ENCODE measurements at places on chromosomes 12 and 14.
A peak's percentile ranks its signal among the peaks of the same experiment; 100 is the strongest.

DNA sequence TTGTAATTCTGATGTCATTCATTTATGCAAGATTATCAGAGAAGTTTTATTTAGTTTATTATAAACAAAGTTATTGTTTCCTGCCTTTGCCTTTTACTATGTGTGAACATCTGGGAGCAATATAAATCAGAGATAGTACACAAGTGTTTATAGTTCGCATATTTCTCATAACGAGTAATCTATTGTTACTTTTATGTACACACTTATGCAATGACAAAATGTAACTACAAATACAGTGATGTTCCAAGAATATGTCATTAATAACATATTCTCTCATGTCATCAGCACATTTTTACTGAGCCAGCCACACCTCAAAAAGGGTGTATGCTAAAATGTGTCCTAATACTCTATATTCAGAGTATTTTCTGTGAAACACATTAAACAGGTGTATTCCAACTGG lies 243.2 kb downstream of the ALX1 start:
- DNase-seq, result no peak

GRCh38 chr12:95972832-95973456 lies 23.2 kb downstream of the HAL start:
- DNase-seq, result no peak

GRCh38 chr12:85765453-85765869 lies 70.7 kb downstream of the RASSF9 start:
- no peak for DNase-seq

GRCh38 chr14:94396628-94397225 lies 8.3 kb upstream of the SERPINA1 start:
- no peak for DNase-seq

DNA sequence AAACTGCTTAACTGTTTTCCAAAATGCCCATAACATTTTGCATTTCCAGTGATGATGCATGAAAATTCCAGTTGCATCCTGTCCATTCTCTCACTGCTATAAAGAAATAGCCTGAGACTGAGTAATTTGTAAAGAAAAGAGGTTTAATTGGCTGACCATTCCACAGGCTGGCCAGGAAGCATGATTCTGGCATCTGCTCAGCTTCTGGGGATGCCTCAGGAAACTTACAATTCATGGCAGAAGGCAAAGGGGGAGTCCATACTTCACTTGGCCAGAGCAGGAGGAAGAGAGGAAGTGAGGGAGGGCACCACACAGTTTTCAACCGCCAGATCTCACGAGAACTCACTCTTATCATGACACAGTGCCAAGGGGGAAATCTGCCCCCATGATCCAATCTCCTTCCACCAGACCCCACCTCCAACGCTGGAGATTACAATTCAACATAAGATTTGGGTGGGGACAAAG lies 18.2 kb upstream of the CLEC2D start:
- peak; percentile 31 for DNase-seq

- DNase-seq, result peak; percentile 41
Measured at GRCh38 chr14:96666088-96666487, 131.1 kb upstream of the VRK1 start.

DNA sequence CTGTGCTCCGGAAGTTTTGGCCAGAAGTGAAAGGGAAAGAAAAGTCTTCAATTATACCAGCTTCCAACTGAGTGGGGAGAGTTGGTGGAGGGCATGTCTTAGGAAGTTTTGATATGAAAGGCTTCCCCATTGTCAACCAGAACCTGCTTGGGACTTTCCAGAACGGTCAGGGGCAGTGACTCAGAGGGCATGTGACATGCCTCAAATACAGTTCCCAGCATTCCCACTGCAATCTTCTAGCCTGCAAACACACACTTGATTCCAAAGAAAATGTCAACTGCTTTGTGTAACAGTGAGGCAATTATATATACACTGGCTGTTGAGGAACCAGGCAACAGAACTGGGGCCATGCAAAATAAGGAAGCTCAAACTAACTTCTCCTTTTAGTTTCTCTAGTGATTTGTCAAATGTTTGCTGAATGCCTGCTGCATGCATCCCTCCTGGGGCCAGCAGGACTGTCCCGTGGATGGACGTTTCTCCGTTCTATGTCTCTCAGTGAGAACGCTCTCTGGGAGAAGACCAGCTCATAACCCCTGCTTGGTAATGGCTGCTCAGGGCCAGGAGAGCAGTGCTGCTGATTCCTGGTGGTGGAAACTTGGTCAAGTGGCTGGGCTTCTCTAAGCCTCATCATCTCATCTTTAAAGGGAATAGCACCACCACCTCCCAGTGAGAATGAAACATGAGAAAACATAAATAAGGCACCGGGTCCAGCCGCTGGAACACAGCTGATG lies 18.3 kb downstream of the SLC25A47 start:
- DNase-seq, result peak; percentile 87

GRCh38 chr12:5746036-5746908 lies 198.8 kb downstream of the ANO2 start:
- no peak for DNase-seq

DNA sequence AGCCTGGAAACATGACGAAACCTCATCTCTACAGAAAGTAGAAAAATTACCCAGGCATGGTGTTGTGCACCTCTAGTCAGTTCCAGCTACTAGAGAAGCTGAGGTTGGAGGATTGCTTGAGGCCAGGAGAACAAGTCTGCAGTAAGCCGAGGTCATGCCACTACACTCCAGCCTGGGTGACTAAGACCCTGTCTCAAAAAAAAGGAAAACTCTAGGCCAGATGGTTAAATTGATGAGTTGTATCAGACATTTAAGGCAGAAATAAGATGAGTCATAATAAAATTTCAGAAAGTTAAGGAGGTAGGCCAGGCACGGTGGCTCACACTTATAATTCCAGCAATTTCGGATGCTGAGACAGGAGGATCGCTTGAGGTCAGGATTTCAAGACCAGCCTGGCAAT lies 10.7 kb downstream of the EIF2S1 start:
- no peak for DNase-seq

GRCh38 chr14:100866666-100867630 lies 36.6 kb downstream of the RTL1 start:
- DNase-seq, result no peak

DNA sequence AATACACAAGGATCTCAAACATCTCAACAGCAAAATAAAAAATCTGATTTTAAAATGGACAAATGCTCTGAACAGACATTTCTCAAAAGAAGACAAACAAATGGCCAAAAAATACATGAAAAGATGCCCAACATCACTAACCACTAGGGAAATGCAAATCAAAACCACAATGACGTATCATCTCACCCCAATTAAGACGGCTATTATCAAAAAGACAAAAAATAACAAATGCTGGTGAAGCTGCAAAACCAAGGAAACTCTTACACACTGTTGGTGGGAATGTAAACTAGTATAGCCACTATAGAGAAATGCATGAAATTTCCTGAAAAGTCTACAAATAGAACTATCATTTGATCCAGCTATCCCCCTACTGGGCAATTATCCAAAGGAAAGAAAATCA lies 145.0 kb downstream of the BTG1 start:
- no peak for DNase-seq

DNA sequence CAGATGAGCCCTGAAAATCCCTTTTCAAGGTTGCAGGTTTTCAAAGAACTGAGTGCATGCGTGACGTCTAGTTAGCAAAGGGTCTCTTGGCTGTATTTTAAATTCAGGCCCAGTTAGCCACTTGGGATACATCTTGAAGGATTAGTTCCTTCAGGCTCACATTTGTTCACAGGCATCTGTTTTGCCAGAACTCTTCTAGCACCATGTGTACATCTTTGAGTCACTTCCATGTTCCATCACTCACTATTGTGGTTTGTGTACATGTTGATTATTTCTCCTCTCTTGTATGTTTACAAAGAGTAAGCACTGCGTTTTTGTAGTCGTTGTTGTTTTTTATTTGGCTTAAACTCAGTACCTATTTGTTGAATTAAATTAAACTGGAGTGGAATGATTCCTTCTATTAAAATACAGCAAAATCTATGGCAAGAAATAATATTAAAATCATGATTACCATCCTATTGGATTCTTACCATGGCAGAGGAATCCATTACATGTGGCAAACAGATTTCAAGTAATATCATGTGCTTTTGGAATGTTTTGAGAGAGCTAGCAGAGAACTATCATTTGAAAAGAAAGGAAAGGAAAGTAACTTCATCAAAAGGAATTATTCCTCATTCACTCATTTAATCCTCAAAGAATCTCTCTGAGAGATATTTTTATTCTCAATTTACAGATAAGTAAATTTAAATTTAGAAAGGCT lies 438.9 kb upstream of the FAR2 start:
- no peak for DNase-seq

- DNase-seq, result no peak
Measured at GRCh38 chr12:109331301-109331952, 16.3 kb upstream of the MYO1H start.

DNA sequence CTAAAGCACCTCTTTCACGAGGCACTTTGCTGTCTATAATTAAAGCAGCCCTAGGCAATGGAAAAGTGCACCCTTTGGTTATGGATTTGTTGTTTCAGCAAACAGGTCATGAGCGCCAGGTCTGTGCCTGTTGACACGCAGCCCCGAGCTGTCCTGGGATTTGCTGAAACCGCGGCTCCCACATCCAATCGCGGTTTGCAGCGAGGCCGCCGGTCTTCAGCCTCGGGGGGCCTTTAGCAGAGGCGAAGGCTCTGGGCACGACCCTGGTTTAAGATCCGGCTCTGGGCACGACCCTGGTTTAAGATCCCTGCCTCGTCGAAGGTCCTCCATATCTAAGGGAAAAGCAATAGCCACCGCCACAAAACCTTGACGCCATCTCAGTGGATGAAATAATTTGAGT lies 79.2 kb downstream of the GLT1D1 start:
- DNase-seq, result no peak

DNA sequence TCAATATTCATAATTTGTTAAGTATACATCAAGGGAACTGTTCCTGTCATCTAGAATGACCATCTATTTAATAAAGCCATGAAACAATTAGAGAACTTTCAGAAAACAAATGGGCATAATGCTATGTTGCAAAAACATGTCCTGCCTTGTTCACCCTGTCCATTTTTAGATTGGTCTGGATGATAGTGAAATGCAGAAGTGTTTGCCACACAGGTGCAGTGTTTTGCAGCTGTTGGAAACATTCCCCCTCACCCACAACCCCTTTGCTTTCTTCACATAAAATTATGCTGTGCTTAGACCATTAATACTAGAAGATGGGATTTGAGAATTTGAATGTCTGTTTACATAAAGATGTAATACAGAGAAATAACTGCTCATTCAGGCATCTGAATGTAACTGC lies 36.5 kb downstream of the LEMD3 start:
- DNase-seq, result no peak

DNA sequence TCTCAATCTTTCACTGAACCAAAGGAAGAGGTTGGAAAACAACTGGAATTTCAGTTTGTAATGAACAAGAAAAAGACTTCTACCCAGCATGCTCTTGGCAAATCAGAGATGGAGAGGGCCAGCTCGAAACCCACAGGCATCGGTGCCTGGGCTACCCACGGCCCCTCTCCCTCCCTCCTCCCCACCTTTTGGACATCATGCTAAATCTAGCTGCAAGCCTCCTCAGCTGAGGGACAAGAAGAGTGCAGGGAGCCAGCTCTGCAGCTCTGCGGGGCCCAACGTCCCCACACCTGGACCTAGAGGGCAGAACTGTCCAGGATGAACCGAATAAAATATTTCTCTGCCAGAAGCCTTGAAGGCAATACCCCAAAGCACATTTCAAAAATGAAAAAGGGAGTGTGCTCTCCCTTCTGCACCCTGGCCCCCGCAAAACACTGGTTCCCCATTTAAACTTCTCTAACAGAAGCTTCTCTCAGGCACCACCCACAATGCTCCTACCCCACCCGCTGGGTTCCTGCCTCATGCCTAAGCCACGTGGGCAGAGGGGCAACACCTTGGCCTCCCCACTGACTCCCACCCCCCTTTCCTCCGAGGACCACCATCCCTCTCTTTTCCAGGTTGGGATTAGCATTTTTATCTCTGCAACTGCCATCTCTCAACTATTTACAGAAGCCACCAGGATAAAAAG lies 8.2 kb downstream of the CAMKK2 start:
- peak; percentile 38 for DNase-seq

All from common myeloid progenitor, CD34-positive (primary cell).